Activated CD4-positive, alpha-beta T cell treated with anti-CD3 and anti-CD28 coated beads, Interleukin-2, amount 50 U/mL, for 1 hour (primary cell): ENCODE measurements at places on chromosomes 11 and 22.

- DNase-seq = no peak
Observed at GRCh38 chr22:43249789-43250471, 63.0 kb upstream of the TTLL12 start.

DNA sequence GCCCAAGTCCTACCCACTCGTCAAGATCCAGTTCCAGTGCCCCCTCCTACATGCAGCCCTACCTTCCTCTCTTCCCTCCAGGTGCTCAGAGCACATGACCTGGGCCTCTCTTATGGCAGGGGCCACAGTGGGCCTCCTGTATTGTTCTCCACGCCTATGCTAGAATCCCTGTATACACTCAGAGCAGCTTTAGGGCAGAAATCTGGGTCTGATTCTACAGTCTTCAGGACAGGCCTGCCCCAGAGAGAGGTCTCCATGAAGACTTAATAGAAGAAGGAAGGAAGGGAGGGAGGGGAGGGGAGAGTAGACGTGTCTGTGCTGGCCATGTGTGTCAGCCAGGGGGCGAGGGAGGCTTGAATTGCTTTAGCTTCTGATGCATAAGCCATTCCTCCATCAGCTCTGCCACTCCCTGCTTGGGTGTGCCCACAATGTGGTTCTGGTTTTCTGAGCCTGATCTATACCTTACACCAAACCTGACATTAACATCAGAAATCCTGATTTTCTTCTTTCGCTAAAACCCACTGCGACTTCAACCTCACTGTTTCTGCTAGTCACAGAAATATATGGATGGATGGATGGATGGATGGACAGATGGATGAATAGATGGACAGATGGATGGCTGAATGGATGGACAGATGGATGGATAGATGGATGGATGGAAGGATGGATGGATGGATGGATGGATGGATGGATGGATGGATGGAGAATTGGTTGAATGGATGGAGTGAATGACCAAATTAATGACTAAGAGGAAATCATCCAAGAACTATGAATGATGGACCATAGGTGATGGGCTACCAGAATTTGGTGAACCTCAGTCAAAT is 56.6 kb upstream of the PRDM11 start:
- DNase-seq = no peak

DNA sequence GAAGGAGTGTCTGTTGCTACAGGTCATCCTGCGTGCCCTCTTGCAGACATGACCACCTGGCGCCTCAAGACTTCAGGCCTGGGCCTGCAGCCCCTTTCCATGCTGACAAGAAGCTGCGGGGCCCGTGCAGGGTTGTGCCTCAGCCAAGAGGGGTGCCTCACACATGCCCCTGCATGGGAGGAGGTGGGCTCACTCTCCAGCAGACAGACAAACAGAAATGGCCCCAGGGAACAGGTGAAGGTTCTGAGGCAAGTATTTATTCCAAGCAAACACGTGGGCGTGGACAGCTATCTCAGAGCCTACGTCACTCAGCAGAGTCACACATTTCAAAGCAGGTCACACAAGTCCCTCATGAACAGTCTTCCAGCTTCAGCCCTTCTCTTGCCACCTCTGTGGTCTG is 5.9 kb upstream of the SYCE3 start:
- DNase-seq = no peak

- DNase-seq = no peak
Observed at GRCh38 chr11:18063862-18064434, 17.9 kb upstream of the TPH1 start.

DNA sequence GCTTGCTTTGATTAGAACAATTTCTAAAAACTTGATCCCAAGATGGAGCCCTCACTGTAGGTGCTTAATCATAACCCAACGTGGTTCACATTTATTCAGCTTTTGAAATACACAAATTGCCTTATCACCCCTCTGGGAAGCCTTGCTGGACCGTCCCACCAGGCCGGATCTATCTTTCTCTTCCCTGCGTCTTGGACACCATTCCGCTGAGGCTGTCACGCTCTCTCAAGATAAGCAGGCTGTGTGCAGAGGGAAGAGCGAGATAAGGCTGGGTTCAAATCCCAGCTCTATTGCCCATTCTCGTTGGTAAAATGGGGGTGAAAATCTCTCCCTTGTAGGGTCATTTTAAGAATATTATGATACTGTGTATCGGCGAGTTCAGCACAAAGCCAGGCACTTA is 20.5 kb upstream of the TP53I11 start:
- DNase-seq = no peak

- DNase-seq = no peak
Observed at GRCh38 chr11:39434466-39434865, 2025.0 kb downstream of the LRRC4C start.

DNA sequence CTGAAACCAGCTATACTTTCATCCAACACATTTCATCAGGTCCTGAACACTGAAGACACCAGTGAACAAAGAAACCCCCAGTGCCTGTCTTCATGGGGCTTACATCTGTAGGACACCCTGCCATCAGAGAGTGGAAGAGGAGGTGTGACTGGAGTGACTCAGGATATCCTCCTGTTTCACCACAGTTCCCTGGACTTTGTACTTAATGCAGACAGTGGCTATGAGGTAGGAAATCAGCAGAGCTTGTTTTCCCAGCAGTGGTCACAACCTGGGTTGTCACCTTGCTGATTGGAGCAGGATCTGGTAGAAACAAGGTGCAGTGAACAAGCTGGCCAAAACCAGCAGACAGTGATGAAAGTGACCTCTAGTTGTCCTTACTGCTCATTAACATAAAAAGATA is 128.8 kb downstream of the KIRREL3 start:
- no peak for DNase-seq

DNA sequence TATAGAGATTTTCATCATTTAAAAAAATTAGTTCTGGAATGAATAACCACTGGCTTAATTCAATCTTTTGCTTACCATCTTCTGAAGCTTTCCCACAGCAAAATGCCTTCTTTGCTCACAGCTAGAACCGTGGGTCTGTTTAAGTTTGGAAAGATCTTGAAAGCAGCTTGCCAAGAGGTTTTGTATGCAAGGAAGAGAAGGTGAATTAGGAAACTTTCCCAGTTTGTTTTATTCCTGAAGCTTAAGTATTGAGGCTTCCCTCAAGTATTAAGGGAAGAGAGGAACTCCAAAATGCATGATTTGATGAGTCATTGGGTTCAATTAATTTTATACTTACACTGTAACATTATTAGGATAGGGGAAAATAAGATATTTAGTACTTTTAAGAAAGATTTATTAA is 1.9 kb upstream of the ARHGEF12 start:
- no peak for DNase-seq

DNA sequence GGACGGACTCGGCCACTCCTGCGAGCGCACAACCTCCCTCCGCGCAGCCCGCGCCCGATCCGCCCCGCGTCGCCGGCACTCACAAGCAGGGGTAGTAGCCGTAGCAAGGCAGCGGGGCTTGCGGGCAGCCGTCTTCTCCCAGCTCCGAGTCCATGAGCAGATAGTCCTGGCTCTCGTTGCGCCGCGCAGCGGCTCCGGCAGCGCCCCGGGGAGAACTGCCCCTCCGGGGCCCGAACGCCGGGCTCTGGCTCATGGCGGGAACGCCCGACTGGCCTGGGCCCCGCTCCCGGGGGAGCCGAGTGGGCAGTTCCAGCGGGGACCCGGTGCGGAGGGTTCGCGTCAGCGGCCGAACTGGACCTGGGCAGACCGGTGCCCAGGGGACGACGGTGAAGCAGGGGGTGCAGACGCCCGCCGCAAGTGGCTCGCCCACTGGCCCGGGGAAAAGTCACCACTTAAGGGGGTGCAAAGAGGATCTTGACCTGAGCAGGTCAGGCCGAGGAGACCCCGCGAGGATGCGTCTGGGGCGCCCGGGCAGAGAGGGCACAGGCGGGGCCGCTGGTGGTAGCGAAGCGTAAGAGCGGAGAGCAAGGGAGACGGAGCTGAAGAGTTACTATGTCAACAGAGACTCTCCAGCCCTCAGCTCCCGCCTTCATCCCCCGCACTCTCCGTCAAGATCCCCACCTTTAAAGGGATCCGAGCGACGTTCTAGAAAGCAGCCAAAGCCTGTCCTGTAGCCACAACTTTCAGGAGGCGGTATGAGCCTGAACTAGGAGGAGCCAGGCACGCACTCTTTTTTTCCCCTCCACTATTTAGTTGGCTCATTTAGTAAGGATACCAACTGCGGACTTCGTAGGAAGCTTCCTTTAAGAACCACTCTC is at the start of gene TRPC6:
Gene TRPC6, minus strand, starts transcription at position 757 of the 878 bp plus-strand sequence. Its CDS starts 504 bp downstream, at position 253.
- DNase-seq = no peak
